Naive thymus-derived CD4-positive, alpha-beta T cell (primary cell): ENCODE measurements at places on chromosomes 1 and 21.

- DNase-seq = peak; percentile 34
Observed at GRCh38 chr1:160618763-160619274, 28.0 kb downstream of the SLAMF1 start.

GRCh38 chr1:171506525-171507304 lies 21.4 kb downstream of the PRRC2C start:
- no peak for DNase-seq

DNA sequence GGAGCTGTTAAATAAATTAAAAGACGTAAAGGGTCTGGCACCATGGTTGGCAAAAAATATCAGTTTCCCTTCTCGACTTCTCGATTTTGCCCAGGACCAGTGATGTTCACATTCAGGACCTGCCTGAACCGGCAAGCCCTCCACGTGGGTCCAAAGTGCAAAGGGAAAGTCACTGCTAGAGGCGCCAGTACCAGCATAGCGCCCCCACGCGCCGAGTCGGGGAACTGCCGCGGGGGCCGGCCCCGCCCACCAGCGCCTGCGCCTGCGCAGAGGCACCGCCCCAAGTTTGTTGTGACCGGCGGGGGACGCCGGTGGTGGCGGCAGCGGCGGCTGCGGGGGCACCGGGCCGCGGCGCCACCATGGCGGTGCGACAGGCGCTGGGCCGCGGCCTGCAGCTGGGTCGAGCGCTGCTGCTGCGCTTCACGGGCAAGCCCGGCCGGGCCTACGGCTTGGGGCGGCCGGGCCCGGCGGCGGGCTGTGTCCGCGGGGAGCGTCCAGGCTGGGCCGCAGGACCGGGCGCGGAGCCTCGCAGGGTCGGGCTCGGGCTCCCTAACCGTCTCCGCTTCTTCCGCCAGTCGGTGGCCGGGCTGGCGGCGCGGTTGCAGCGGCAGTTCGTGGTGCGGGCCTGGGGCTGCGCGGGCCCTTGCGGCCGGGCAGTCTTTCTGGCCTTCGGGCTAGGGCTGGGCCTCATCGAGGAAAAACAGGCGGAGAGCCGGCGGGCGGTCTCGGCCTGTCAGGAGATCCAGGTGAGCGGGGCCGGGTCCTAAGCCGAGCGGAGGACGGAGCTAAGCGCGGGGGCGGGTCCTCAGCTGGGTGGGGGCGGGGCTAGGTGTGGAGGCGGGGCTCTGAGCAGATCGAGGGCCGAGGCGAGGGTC lies at the start of gene PINK1:
Gene PINK1, plus strand, starts transcription at position 269 of the 875 bp plus-strand sequence. Its CDS starts 91 bp downstream, at position 360.
- DNase-seq = peak; percentile 91

DNA sequence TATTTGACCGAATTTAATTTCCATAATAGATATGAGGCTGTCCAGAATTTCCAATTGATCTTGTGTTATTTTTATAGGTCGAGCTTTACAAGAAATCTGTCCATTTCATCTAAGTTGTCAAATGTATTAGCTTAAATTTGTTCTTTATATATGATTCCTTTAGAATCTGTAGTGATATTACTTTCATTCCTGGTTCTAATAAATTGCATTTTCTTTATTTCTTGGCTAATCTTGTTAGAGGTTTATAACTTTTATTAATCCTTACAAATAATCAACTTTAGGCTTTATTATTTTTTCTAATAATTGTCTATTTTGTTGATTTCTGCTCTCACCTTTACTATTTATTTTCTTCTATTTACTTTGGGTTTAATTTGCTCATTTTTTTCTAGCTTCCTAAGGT lies 14.0 kb downstream of the IFT25 start:
- no peak for DNase-seq

DNA sequence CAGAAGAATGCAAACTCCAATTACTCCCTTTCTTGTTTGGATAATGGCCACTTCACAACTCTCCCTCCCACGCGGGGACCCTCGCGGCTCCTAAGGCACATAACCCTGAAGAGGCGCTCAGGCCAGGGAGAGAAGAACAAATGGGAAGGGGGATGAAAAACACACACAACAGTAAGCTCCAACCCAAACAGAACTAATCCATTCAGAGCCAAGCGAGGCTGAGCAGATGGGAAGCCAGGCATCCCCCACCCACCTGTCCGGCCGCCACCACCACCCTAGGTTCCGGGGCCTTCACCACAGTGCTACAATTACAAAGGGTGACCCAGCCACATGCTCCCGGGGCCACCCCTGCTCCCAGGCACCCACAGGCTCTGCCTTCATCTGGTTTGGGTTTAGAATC lies 101.5 kb downstream of the MRPL37 start:
- DNase-seq = no peak
